ENCODE measurements at places on chromosomes 5 and 9.

GRCh38 chr5:66440202-66440680, 156.0 kb upstream of the MAST4 start:
- DNase-seq: no peak

DNA sequence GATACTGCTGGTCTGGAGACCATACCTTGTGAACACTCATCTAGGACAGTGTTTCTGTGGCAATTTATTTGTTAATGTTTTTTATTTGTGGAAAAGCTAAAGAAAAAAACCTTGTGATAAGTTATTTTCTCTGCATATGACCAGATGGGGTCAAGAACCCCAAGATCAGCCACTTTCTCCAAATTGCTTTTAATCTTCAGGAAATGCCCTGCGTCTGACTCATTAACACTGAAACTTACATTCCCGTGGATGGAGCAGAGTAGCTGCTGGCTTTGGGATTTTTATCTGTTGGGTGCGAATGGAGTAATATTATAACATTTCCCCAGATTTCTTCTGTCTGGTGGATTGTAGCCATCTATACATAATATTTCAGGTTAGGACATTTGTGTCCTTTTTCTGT, 444.5 kb downstream of the SH3GL2 start:
- DNase-seq: no peak

DNA sequence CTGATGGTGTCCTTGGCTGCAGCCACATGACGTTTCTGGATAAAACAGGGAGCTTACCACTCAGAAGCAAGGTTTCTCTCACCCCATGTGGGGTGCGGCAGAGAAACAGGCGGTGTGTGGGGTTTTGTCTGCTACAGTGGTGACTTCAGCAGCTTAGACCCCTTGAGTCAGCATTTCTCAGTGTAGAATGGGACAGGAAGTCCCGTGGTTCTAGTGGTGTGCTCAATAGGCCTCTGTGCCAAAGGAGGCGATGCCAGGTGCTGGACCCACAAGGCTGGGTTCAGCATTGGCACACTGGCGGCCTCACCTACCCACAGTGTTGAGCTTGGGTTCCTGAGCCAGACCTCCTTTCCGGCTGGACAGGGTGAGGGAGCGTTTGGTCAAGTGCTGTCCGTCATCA, 125.2 kb upstream of the SMIM23 start:
- DNase-seq: no peak

GRCh38 chr5:16976625-16977008, 40.5 kb upstream of the MYO10 start:
- no peak for DNase-seq

DNA sequence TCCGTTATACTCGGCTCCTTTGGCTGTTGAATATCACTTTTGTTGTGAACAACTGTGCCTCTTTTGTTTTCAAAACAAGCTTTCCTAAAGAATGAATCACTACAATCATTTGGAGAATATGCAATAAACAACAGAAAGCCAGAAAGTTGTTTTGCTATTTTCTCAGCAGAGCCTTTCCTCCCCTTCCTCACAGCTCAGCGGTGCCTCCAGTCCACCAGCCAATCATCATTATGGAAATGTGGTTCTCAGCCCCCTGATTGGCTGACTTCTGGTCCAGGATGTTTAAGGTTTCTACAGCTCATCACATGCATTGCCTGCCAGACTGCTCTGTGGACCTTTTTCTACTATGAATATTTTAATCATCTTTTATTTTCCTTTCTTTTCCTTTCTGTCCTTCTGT, 9.1 kb upstream of the ZNF608 start:
- no peak for DNase-seq

- no peak for DNase-seq
These were observed 31.6 kb upstream of the LECT2 start for GRCh38 chr5:135986401-135986800.

- no peak for DNase-seq
These were observed 56.1 kb downstream of the LRRTM2 start for GRCh38 chr5:138819081-138819480.

- DNase-seq: peak; percentile 66
These were observed 612 bp upstream of the BBLN start for GRCh38 chr9:128159522-128159783.

GRCh38 chr5:120630550-120630949, 166.4 kb downstream of the PRR16 start:
- DNase-seq: no peak

DNA sequence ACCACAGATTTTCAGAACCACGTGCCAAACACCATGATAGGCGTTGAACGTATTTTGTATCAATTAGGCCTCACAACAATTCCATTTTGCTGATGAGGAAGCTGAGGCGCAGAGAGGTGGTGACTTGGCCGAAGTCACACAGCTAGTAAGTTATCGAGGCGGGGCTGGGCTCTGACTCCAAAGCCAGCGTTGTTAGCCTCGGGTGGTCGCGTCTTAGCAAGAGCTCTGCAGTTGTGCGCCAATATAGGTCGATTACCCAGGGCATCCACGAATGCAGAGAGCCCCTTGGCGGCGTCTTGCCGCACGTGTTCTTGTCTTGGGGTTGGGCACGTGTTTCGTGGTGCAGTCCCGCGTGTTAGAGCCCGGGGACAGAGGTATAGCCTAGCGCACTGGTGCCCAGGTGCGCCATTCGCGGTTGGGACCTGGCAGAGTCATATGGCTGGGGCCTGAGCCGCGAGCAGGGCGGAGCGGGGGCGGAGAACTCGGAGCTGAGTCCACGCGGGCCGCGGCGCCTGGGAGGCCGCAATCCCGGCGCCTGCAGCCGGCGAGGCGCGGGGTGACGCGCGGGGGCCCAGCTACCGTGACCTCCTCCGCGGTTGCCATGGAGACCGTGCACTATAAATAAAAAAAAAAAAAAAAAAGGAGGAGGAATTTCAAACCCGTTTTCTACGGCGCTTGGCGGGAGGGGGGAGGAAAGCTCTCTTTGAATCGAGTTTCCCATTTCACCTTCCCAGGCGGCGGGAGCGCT, 62.3 kb downstream of the CXXC5 start:
- peak; percentile 26 for DNase-seq

DNA sequence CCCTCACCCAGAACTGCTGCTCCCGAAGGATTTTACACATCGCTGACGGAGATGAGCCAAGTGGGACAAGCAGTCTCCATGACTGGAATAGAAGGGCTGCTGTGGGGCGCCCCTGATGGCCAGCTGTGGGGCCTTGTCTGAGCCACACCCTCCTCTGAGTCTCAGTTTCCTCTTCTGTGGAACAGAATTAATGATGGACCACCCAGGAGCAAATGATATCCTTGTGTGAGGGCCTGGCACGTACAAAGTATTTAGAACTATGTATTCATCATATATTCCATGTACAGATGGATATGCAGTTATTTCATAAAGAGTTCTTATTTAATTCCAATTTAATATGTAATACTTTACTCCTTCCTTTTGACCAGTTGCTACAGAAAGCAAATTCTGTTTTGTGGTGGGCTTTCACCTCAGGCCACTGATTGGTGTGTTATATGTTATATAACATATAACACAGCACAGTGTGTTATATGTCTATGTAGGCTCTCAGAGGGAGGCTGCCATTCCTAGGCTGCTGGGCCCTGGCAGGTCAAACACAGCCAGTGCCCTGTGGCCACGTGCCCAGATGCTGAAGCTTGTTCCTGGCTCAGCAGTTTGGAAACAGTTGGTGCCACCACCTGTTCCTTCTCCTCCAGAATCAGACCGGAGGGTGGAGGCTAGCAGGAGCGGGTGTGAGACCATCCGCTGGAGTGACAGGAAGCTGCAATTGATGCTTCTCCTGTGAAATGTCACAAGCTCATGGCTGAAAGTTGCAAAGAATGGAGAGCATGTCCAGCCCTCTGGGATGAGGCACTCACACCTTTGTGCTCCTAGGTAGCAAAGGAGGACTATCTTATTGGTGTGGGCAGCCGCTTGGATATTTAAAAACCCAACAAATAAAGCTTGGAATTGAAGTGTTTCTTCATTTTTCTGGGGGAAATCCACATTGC, 4.4 kb upstream of the FGD3 start:
- DNase-seq: no peak

DNA sequence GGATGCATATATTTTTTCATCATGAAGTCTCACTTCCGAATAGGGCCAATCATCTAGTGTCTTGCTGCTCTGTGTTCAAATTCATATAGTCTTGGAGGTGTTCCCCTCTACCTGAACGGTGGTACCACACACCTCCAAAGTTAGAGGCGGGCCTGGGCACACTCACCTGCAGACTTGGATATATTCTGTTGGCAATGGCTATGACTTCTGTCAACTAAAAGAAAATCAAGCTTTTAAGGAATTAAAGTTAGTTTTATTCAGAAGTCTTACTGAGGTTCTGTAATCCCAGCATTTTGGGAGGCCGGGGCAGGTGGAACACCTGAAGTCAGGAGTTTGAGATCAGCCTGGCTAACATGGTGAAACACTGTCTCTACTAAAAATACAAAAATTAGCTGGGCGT, 2.6 kb upstream of the NIPAL4 start:
- DNase-seq: no peak

DNA sequence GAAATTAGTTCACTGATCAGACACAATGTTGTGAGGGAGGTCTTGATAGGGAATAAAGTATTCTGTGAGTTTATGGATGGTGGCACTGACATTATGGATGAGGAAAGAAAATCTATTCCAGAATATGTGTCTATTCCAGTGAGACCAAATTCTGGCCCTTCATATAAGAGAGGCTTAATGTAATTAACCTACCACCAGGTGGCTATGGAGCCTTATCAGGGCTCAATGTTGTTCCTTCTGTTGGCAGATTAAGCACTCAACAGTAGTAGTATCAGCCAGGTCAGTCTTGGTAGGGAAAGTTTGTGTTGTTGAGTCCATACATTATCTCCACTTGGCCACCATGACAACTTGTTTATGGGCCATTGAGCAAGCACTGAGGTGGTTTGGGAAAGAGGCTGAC, 41.7 kb upstream of the BARX1 start:
- DNase-seq: no peak

DNA sequence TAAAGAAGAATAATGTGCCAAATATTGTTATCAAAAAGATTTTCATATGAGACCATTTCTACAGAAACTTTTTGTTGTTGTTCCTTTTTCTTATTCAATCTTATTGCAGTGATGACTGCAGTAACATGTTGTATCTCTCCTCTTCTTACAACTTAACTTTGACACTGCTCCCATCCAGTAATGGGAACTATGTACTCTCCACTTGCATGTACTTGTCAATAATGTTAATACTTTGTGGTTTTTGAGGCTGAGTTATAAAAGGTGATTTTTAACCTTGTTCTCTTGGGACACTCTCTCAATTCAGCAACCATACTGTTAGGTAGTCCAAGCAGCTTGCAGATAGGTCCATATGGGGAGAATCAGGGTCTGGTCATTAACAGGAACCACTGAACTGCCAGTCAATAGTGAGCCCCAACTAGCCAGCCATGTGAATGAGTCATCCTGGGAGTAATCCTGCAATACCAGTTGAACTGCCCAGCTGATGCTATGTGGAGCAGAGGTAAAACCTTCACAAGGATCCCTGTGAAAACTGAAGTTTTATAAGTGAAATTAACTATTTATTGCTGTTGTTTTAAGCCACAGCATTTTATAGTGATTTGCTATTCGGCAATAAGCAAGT, 199.6 kb upstream of the DAB2 start:
- DNase-seq: no peak

DNA sequence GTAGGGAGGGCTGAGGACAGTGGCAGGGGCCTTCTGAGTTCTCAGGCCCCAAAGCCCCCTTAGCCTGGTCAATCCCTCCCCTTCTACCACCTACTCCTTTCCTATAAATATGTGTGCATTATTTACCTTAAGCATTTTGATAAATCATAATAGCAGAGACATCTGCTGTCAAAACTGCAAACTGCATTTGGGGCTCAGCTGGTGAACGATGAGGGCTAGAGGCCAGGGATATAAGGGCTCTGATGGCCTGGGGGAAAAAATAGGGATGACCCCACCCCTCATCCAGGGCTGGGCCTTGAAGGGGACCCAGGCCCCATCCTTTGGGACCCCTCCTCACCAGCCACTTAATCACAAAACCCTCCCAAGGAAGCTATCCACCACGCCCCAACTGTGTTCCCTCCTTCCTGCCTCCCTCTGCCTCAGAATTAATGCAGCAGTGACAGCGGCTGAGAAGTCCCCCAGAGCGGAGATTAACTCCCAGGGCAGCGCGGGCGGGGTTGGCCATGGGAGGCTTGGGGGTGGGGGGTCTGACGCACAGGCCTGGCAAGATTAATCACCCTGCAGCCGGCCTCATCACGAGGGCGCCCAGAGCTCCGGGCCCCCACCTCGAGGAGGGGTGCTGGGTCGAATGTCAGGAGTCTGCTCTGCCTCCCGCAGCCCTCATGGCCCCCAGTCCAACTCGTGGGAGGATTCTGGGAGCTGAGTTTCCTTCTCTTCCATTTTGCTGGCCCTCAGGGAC, 42.1 kb downstream of the CXXC5 start:
- DNase-seq: no peak

- DNase-seq: no peak
These were observed 985.9 kb downstream of the CDH18 start for GRCh38 chr5:19002111-19002510.

- DNase-seq: no peak
These were observed 47.2 kb downstream of the MAST4 start for GRCh38 chr5:66643387-66643786.
